ENCODE measurements at places on chromosomes 1 and 21. TPM values are rescaled to one million over a fixed set of nuclear protein-coding genes. Genes with fewer than 3 reads are reported as not detected.

DNA sequence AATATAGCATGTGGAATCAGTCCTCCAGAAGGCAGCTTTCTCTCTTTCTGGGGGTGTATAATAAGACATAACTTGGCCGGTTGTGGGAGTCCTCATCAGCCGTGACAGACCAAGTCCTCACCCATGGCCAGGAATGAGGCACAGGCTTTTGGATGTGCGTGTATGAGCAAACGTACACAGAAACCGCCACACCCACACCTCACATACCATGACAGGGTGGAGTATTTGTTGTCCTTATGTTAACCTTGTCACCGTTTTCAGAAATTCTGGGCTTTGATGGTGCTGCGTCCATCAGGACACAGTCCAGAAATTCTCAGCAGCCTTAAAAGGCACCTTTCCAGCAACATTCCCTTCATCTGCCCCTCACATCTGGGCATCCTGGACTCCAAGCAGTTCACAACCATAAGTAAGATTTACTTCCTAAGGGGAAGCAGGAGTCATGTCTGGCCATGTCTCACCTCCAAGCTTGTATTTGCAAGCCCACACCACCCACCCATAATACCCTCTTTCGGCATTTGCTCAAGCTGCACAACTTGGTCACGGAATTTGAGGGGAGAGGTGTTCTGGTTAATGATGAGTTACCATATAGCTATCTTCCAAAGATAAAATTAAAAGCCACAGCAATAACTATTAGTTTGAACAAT is 12.4 kb downstream of the C1orf116 start:
- DNase-seq, result peak; percentile 77

DNA sequence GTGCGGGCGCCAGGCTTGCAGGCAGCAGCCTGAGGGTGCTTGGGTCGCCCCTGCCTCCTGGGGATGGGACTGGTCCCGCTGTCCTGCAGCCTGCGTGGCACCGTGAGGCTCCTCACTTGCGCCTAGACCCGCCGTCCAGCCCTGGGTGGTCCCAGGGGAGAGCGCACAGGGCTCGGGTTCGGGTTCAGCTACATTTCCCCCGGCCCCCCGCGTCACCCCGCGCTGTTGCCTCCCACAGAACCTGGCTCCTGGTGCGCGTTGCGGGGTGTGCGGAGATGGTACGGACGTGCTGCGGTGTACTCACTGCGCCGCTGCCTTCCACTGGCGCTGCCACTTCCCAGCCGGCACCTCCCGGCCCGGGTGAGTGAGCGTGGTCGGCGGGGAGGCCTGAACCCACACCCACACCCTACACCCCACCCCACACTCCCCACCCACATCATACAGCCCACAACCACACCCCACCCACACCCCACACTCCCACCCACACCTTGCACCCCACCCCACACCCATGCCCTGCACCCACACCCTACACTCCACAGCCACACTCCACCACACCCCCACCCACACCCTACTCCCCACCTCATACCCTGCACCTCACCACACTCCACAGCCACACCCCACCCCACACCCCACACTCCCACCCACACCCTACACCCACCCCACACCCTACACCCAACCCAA is 6.2 kb upstream of the PFKL start:
- no peak for DNase-seq

Gene PIGR
- total RNA-seq, result 10,148 TPM

- no peak for DNase-seq
Observed at GRCh38 chr1:200546577-200546976, 74.0 kb downstream of the KIF14 start.

- DNase-seq, result no peak
Observed at GRCh38 chr1:38330799-38331198, 284.2 kb upstream of the POU3F1 start.

- no peak for DNase-seq
Observed at GRCh38 chr1:107794571-107794970, 170.4 kb downstream of the VAV3 start.

DNA sequence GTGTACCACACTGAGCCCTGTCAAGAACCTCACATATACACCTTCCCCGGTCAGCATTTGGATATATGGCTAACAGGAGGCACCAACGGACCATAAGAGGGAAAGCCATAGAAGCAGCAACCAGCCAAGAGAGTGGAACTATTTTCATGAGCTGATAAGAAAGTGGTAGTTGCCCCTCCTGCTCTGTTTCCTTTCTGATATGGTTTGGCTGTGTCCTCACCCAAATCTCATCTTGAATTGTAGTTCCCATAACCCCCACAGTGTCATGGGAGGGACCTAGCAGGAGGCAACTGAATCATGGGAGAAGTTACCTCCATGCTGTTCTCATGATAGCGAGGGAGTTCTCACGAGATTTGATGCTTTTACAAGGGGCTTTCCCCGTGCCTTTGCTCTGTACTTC is 366.1 kb upstream of the DAB1 start:
- DNase-seq, result no peak

- no peak for DNase-seq
Observed at GRCh38 chr1:192603218-192603787, 27.7 kb downstream of the RGS1 start.

Gene NFYC
- total RNA-seq, result 62.5 TPM

DNA sequence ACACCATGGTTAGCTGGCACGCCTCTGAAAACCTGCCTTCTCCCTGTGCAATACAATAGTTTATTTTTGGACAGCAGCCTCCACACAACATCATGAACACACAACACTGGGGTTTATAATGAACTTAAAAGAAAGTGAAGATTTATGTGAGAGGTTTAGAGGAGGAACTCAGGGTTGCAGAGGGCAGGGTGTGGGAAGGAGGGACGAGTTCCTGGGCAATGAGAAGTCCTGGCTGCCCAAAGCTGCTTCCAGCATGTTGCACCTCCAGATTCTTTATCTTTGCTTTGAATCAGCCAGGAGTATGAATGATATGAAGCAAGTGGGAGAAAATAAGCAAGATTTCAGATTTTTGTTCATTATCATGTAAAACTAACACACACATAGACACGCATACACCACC is 11.3 kb upstream of the LRRC8D start:
- DNase-seq, result no peak

- no peak for DNase-seq
Observed at GRCh38 chr21:32946654-32947053, 79.1 kb upstream of the OLIG2 start.

DNA sequence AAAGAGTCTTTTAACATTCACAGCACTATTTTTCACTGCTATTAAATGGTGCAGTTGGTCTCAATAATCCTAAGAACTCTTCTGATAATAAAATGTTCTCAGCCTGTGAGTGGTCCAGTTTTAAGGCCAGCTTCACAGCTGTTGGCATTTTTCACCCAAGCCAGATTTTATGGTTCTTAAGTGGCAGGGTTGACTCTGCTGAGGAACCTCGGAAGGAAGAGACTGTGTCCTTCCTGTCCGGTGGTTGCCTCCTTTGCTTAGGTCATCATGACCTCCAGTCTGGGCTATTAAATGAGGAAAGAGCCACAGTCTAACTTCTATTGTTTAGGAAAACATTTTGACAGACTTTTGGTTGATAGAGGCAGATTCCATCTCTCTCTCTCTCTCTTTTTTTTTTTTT is 112.5 kb upstream of the SERBP1 start:
- DNase-seq, result no peak

Gene PDZK1IP1
- 107 TPM for total RNA-seq

DNA sequence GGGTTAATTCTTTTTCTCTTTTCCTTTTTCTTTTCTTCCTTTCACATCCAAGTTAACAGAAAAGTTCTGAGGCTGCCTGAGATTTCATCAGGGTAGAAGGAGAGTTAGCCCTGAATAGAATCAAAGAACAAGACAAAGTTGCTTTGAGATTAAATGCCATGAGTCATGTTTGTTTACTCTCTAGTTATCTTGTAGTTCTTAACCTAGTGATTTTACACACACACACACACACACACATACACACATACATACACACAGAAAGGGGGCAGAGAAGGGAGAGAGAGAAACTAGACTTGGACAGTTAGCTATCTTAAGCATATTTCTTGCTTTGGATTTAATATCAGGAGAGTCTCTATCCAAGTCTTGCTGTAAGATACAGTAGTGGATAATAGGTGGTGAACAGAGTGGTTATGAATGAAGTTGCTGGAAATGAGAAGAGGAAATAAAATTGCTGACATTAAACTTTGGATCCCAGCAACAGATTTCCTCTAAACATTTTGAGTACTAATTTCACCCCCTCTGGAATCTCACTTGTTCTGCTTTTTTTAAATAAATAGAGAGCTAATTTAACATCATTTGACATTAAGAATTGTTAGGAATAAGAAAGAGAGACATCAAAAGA is 19.9 kb downstream of the PLA2G4A start:
- DNase-seq, result no peak

DNA sequence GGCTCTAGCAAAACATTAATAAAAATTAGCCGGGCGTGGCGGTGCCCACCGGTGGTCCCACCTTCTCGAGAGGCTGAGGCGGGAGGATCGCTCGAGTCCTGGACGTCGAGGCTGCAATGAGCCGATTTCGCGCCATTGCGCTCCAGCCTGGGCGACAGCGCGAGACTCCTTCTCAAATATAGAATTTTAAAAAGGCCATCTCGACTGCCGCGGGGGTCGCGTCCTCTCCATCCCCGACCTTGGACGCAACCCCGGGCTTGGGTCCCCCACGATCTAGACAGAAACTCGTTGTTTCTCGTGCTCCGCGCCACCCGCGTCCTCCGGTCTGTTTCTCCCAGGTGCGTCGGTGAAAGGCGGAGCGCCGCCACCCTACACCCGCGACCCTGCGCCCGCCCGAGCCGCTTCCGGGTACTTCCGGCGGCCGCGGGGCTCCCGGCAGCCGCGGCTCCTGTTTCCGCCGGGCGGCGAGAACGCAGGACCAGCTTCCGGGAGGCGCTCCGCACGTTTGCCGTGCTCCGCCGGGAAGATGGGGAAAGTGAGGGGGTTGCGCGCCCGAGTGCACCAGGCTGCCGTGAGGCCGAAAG is at the start of gene SLX9:
SLX9 (plus strand) TSS at position 498 of the 584 bp plus-strand sequence; CDS start at position 527, 29 bp downstream.
- peak; percentile 67 for DNase-seq

- DNase-seq, result peak; percentile 44
Observed at GRCh38 chr1:93079685-93080141, 630 bp downstream of the MTF2 start.

Gene MTARC2
- 36.2 TPM for total RNA-seq

DNA sequence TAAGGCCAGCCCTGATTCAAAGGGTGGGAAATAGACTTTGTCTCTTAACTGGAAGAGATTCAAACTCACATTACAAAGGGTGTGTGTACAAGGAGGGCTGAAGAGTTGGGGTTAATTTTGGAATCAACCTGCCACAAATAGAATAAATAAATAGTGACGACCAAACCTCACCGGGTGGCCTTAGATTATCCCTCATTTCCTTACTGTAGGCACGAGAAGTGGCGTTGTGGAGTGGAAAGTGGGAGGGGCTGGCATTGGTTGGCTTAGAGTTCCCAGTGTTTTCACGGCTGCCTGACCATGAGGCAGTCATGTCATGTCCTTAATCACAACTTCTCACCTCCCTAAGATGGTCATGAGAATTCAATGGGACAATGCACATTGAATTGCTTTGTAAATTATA is 21.3 kb upstream of the RUNX1 start:
- no peak for DNase-seq

DNA sequence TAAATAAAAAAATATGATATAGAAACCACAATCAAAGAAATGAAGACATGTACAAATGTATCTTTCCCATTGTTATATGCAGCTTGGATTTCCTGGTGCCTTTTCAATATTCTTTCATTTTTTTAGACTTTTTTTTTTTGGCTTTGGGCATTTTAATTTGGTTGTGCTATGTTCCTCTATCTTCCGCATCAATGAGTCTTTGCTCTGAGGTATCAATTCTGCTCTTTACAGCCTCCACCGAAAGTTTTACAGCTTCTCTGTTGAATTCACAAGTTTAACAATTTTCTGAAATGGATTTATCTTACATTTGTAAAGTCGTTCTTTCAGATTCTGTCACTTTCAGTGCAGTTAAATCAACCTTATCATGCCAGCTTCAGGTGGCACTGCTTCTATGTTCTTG is 50.5 kb downstream of the OMA1 start:
- no peak for DNase-seq
